ENCODE measurements at places on chromosomes 13 and 19.

DNA sequence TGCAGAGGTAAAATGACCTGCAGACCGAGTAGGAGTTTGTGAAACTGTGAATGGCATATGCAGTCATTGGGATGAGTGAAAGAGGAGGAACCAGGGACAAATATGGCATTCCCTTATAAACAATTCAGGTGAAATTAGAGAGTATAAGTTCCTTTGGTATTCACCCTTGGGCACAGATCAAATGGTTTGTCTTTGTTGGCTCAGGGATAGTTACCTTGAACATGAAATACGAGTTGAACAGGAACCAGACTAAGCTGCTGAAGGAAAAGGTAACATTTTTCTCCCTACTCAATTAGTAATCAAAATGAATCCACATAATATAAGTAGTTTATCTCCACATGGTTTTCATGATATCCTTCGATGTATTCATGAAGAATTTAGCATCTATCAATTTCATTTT lies 50.5 kb downstream of the SLITRK1 start:
- DNase-seq: no peak

GRCh38 chr19:3320354-3320670 lies 46.1 kb upstream of the NFIC start:
- no peak for DNase-seq

GRCh38 chr19:47601180-47601904 lies 7.6 kb upstream of the BICRA start:
- no peak for DNase-seq

GRCh38 chr13:52158629-52159158 lies 703 bp downstream of the NEK3 start:
- peak; percentile 48 for DNase-seq

- no peak for DNase-seq
Observed at GRCh38 chr19:29040951-29041350, 172.0 kb downstream of the UQCRFS1 start.

DNA sequence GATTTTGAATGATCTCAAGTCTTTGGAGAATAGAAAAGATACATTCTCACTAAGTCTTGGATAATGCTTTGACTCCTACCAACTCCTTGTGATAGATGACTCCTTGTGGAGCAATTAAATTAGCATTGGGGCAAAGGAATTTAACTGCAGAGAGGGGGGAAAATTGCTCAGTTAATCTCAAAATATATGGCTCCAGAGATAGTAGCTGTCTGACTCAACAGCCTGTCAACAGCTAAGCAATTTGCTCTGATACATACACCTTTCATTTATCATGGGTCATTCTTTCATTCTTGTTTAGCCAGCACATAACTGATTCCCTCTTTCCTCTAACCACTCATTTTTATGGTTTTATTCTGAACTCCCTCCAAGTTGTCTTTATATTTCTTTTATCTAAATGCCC lies 225.6 kb upstream of the OBI1 start:
- no peak for DNase-seq

- no peak for DNase-seq
Observed at GRCh38 chr19:52658595-52658994, 20.4 kb upstream of the ZNF83 start.

- no peak for DNase-seq
Observed at GRCh38 chr19:48696353-48697010, 711 bp downstream of the FUT2 start.

GRCh38 chr13:107118506-107118905 lies 550.6 kb upstream of the ARGLU1 start:
- DNase-seq: no peak

DNA sequence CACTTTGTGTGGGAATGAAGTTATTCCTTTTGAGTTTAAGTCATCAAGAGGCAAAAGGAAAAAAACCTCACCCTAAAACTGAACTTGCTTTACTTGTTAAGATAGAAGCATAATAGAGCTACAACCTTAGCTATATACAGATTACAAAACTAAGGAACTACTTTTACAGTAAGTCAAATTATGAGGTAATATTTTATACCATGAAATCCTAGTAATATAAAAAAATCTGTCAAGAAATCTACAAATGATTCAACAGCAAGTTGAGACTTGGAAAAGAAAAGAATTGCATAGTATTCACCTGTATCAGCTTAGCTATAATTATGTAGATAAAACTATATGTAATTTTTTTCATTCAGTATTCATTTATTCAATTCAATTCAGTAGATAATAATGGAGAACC lies 335.3 kb downstream of the KLF5 start:
- no peak for DNase-seq

DNA sequence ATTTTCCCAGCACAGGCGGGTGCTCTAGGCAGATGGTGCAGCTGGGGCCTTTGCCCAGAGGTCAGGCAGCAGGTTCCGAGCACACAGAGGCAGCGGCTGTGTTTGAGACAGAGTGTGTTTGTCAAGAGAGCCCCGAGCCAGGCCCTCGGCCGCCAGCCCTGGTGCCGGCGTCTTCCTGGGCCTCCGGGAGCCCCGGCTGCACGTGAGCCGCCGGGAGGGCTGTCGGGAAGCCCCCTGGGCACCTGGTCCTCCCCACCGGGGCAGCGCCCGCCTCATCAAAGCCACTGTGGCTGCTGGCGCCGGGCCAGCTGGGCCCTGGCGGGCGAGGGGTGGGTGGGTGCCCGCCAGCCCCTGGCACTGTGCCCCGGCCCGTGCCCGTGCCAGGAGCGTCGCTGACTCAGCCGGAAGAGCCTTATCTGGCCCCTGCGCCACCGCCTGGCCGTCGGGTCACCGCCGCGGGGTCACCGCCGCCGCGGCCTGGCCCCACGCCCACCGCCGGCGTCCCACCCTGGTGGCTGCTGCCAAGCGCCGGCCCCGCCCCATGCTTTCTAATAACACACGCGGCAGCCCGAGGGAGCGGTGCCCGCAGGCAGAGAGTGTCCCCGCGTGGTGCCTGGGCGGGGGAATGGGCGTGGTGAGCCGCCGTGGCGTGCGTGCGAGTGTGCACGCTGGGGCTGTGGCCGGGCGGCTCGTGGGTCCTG lies 14.9 kb downstream of the ARID3A start:
- no peak for DNase-seq

DNA sequence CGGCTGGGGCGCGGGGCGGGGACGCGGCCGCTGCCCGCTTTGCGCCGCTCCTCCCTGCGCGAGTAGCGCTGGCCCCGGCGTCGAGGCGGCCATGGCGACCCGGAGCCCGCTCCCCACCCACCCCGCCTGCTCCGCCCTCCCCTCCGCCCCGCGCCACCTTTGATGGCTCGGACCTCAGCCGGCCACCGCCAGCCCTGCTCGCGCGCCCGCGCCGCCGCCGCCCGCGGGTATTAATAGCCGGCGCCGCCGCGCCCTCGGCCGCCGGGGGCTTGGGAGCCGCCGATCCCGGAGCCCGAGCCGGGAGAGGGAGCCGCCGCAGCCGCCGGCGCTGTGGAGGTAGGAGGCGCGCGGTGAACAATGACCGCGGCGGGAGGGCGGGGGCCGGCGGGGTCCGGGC lies 261 bp downstream of the FARP1 start:
- DNase-seq: no peak

DNA sequence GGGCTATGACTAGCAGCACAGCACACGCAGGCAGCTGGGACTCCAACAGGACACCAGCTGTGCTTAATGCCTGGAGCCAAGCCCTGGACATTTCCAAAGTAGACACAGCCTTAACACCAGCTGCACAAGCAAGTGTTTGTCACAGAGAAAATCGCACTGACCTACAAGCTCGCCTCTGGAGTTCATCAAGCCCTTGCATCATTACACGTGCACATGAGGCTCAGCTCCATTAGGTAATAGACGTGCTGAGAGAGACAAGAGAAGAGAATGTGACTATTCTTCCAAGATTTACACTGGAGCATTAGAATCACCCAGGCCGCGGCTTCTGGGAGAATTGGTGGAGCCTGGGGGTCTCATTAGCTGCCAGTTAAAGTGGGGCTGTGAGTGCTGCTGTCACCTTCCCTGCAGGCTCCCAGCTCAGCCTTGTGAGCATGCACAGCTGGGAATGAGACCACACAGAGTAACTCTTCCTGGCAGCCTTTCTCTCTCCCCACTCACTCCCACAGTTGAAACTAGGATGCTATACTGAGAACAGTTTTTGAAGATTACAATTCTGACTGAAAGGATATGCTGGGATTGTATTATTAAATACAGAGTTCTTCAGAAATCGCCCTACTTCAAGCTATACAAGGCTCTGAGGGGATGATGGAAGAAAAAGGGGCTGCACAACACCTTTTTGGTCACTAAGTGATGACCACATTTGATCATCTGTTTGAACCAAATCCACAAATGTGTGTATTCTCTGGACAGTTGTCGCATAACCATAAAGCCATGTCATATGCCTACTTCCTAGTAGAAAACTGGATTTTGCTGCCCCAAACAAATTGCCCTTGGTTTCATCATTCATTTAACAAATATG lies 10.5 kb downstream of the STOML3 start:
- no peak for DNase-seq

- no peak for DNase-seq
Observed at GRCh38 chr13:69199664-69200063, 908.0 kb upstream of the ATXN8OS start.

- DNase-seq: peak; percentile 33
Observed at GRCh38 chr19:40592170-40592569, 9.0 kb upstream of the LTBP4 start.

- no peak for DNase-seq
Observed at GRCh38 chr19:1648459-1648849, 4.0 kb downstream of the TCF3 start.
